ENCODE measurements at places on chromosomes 2 and 18.

- DNase-seq, result no peak
Observed at GRCh38 chr2:10335046-10335840, 32.5 kb downstream of the HPCAL1 start.

- DNase-seq, result no peak
Observed at GRCh38 chr2:205762881-205763280, 80.6 kb downstream of the NRP2 start.

DNA sequence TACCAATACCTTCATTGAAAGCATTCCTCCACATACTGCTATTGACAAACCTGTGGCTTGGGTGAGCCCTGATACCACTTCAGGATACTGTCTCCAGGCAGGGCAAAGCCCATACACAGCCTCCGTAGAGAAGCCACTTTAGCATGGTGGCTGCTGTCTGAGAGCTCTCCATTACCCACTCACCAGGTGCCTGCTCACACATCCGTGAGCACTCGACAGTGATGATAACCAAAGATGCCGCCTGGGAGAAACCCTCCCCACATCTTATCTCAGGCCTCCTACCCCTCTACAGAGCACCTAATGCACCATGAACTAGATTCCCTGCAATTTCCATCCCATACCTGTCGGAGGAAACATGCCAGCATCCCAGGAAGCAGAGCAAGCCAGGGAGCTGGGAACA lies 57.6 kb upstream of the KLHL29 start:
- DNase-seq, result no peak

GRCh38 chr2:32450851-32451250 lies 94.0 kb downstream of the BIRC6 start:
- no peak for DNase-seq

DNA sequence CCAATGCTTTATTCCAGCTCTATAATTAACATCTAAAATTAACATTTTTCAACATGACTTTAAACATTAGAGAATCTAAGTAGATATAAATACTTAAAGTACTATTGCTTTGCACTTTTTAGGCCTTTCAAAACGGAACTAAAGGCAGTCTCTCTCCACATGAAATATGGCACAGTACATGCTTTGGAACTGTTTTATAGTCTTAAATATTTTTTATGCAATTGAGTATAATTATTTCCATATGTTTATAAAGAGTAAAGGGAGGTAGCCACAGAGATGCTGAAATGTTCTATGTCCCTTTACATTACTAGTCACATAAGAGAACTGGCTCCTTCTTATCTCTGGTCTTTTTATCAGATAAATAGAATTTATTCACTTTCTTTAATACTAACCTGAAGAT lies 674.0 kb downstream of the PLCL1 start:
- no peak for DNase-seq

- peak; percentile 68 for DNase-seq
Observed at GRCh38 chr18:5057386-5058348, 139.4 kb downstream of the AKAIN1 start.
